CD4-positive, alpha-beta T cell treated with Interleukin-4 for 4 hours (primary cell): ENCODE measurements at places on chromosomes 6 and 20.

- no peak for DNase-seq
Measured at GRCh38 chr6:162416307-162416706, 311.3 kb downstream of the PRKN start.

GRCh38 chr6:41638935-41639808 lies 904 bp downstream of the MDFI start:
- no peak for DNase-seq

GRCh38 chr6:46606338-46606737 lies 46.3 kb downstream of the CYP39A1 start:
- no peak for DNase-seq

DNA sequence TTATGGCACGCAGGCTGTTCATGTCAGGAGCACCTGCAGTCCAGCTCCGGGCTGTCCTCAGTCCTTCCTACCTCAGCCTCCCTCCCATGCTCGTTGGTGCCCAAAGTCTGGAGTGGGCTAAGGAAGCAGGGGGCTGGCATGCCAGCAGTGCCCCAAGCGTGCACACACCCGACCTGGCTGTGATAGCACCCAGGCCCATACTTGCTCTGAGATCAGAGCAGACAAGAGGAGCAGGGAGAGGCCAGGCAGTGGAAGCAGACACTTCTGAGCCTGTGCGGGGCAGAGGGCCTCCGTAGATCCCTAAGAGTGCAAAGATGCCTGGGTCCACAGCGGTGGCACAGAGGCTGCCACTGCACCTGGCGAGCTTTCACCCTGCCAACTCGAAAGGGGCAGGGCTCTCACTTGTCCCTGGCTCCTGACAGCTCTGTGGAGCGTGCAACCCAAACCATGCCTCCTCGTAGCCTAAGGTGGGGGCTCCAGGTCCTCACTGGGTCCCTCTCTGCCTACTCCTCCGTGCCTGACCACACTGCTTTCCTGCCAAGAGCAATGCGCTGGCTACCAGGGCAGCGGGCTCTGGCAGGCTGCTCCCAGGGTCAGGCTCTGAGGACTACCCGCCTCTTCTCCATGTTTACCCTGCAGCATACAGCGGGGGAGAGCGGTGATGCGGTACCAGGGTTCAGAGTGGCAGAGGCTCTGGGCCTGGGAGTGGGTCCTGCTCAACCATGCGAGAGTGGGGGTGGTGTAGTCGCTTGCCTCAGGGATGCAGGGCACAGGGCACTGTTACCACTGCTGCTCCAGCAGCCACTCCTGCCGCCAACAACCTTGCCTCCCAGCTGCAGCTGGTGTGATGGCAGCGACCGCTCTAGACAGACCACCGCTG lies 59.5 kb downstream of the MANEA start:
- no peak for DNase-seq

- DNase-seq = no peak
Measured at GRCh38 chr6:158796353-158796752, 22.8 kb downstream of the EZR start.
